ENCODE measurements at places on chromosomes 1 and 21. TPM values are rescaled to one million over a fixed set of nuclear protein-coding genes. Genes with fewer than 3 reads are reported as not detected.

The TMEM81 gene
- 3.2 TPM for polyA plus RNA-seq

The OPTC gene
- not detected for polyA plus RNA-seq

The SELE gene
- 0.81 TPM for polyA plus RNA-seq

The OR2L3 gene
- not detected for polyA plus RNA-seq

The TNNT2 gene
- polyA plus RNA-seq = 58.6 TPM

The LCE1D gene
- not detected for polyA plus RNA-seq

Data from right renal pelvis (tissue), 4 donors.